ENCODE measurements at places on chromosomes 2 and 18.
A peak's percentile ranks its signal among the peaks of the same experiment; 100 is the strongest.

DNA sequence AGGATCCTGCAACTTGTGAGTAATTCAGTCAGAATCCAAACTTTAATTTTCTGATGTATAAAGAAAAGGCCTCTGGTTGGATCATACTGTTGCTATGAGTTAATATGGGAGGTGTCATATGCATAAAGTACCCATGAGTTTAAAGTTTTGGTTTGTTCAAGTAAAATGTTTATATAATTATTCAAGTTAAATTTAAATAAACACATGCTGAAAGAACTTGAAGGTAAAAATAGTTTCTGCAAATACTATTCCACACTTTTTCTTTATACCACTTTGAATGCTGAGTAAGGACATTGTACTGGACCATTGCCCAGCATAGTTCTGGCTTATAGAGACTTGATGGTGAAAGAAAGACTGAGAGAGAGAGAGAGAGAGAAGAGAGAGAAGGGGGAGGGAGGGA, 30.7 kb downstream of the PKP4 start:
- DNase-seq = no peak

- no peak for DNase-seq
Observed at GRCh38 chr2:13558368-13558767, 841.6 kb downstream of the TRIB2 start.

DNA sequence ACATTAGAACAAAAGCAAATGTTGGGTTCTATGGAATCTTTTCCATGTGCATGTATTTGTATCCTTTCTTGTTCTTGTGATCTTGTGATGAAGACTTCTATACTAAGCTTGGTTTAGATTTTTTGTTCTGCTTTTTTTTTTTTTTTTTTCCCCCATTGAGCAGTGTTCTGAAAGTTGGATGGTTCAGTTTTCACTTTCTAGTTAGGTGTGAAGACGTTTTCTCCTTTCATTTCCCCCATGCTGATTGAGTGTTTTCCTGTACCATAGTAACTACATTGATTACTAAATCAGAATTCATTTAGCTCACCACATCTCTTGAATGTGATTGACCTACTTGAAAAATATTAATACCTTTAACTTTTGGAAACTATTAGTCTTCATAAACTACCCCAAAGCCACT, 34.1 kb downstream of the NOP58 start:
- no peak for DNase-seq

GRCh38 chr2:64515086-64515485, 9.0 kb upstream of the AFTPH start:
- DNase-seq = no peak

DNA sequence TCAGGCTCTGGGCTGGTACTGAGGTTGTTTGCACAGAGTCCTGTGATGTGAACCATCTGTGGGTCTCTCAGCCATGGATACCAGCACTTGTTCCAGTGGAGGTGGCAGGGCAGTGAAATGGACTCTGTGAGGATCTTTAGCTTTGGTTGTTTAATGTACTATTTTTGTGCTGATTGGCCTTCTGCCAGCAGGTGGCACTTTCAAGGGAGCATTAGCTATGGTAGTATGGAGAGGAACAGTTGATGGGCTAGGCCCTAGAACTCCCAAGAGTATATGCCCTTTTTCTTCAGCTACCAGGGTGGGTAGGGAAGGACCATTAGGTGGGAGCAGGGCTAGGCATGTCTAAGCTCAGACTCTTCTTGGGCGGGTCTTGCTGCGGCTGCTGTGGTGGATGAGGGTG, 257.0 kb upstream of the GYPC start:
- no peak for DNase-seq

DNA sequence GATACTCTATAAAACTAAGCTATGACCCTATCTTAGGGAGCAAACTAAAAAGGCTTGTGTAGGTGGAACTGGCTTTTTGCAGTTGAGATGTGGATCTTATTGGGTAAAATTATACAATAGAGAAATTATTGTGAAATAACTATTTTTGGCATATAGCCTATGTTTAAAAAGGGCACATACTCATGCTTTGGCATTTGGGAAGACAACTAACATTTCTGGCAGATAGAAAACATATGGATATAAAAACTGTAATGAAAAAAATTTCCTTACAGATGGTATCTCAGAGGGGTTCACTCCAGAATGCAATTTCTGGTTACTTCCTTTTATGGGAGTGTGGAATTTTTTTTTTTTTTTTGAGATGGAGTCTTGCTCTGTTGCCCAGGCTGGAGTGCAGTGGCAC, 120.1 kb upstream of the CCDC195 start:
- DNase-seq = no peak

- DNase-seq = no peak
Observed at GRCh38 chr2:159526433-159526832, 89.9 kb downstream of the BAZ2B start.

DNA sequence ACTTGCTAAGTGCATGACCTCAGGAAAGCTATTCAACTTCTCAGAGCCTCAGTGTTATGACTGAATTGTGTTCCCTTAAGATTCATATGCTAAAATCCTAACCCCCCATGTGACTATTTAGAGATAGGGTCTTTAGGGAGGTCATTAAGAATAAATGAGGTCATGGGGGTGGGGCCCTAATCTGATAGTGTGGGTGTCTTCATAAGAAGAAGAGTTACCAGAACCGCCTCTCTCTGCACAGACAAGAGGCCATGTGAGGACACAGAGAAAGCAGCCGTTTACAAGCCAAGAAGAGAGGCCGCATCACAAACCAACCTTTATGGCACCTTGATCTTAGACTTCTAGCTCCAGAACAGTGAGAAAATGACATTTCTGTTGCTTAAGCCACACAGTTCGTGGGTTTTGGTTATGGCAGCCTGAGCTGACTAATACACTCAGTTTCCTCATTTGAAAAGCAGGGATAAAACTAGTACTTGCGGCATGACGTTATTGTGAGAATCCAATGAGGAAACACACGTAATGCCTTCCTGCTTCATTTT, 9.9 kb downstream of the SH2D6 start:
- no peak for DNase-seq

GRCh38 chr2:159091381-159091780, 122.9 kb downstream of the TANC1 start:
- no peak for DNase-seq

GRCh38 chr2:2892892-2893291, 484.7 kb downstream of the EIPR1 start:
- DNase-seq = no peak

- DNase-seq = no peak
Observed at GRCh38 chr18:47427923-47428637, 176.6 kb upstream of the SKOR2 start.

DNA sequence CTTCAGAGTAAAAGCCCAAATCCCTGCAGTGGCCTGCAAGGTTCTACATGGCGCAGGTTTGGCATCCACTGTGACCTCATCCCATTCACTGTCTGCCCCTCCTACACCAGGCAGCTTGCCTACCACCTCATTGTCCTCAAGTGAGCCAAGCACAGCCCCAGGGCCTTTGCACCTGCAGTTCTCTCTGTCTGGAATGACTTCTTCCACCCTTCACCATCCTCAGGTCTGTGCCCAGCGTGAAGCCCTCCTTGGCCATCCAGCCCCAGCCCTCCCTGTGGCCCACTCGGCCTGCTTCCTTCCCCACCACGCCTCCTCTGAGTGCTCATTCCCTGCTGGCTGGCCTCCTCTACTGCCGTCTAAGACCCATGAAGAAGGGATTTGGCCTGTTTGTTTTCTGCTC, 32.6 kb upstream of the UBE2F start:
- DNase-seq = no peak

GRCh38 chr2:197286805-197287595, 23.6 kb downstream of the ANKRD44 start:
- DNase-seq = no peak

DNA sequence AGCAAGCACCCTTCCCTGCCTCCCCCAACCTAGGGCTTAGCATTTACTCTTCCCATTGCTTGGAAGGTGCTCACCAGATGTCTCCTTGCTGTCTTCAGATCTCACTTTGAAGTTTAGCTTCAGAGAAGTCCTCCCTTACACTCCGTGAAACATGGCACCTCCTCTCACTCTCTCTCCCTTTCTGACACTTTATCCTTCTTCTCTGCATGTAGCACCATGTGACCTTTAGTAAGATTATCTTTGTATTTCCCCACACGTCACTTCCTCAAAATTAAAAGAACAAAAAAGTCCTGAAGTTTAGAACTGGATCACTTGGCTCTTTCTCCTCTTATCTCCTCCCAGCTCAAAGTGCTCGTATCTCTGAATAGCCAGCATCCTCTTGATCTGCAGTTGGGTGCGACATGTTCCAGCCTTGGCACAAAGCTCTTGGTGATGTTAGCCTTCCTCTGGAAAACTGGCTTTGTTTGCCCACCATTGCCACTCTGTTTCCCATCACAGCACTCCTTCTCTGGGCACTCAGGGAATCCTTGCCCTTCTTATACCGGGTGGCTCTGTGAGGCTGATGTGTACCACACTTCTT, 40.6 kb upstream of the EPAS1 start:
- no peak for DNase-seq

DNA sequence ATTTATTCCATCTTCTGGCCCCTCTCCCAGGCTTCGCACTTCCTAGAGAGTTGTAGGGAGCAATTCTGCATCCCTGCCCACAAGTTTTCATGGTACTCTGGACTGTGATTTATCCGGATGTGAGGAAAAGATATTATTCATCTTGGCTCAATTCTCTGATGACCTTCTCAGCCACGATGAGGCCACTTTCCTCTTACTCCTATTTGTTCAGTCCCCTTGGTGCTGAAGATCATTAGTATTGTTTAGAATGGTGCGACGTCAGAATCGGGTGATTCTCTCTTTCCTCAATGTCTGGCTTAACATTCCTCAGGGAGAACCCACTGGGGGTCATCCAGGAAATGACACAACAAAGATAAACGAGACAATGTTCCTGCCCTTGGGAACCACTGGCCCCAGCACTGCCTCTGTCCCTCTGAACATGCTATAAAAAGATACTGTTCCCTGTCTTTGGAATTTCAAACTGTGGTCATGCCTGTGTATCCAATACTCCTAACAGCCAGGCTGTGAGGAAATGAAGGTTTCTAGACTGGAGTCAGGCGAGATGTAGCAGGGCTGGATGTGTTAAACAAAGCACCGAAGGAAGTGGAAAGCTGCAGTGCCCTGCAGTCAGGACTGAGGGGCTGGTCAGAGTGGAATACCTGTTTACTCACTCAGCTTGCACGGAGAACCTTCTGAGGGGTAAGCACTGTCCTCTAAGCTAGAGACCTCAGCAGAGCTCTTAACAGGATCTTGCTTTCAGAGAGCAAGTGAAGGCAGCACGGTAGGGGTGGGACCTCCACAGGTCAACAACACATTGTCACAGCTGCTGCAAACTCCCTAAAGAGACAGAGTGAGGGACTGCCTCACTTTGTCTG, 12.9 kb upstream of the GLI2 start:
- DNase-seq = no peak

DNA sequence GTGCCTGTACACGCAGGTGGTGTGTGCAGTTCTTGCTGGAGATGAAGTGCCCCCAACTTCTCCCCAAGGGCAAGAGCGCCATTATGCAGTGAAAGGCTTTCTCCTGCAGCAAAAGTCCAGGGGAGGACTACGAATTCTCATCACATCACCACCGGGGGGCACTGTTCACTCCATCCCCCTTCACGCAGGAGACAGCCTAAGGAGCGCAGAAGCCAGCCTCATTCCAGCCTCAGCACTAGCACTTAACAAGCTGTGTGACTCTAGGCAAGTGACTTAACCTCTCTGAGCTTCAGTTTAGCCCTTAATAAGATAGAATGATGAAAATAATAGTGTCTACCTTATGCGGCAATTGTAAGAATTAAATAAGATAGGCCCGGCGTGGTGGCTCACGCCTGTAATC, 32.3 kb downstream of the DNMT3A start:
- peak; percentile 81 for DNase-seq

GRCh38 chr2:175855236-175855635, 146.8 kb downstream of the LNPK start:
- DNase-seq = no peak

DNA sequence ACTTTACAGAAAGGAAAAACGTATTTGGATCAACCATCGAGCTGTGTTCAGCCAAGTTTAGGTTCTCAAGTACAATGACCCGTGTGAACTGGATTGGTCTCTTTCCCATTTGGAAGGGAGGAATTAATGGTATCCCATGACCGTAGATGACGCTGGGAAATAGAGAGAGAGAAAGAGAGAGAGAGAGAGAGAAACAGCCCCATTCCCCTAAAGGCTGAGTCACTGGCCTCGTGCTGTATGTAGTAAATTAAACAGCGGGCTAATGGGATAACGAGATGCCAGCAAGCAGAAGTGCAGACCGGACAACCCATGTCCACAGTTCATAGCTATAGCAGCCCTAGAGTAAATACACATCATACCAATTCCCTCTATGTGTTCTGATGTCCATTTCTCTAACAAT, 99.6 kb downstream of the BCL11A start:
- DNase-seq = no peak

- no peak for DNase-seq
Observed at GRCh38 chr2:13335862-13336535, 619.3 kb downstream of the TRIB2 start.

DNA sequence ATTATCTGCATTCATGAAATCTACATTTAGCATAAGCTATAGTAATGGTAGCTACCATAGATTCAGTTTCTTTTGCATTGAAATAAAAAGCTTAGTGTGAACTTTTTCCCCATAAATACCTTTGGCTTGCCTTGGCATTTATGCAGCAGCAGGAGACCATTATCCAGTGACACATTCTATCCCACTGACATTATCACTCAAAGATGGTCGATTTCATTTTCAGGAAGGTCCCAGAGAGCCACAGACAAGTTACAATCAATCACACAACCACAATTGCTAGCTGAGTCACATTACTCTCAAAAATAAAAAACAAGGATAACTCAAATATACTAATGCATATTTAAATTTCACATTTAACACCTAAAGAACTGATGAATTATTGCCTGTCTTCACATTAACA, 512.7 kb upstream of the CDH2 start:
- no peak for DNase-seq

DNA sequence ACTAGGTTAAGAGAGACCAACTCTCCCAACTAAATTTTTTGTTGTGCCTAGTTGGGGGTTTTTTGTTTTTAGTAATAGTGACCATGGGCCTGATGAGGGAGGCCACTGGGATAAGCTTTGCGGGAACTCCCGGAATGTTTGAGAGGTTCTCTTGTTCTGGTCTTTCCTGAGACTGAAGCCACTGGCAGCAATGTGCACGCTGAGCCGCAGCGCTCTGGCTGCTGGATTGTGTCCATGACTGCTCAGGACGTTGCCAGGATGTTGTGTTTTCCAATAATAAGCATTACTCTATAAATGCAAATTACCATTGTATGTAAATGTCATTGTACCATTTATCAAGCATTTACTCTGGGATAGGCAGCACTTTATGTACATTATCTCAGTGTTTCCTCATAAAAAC, 126.1 kb downstream of the GALNT1 start:
- DNase-seq = no peak

- no peak for DNase-seq
Observed at GRCh38 chr2:38214209-38214717, 138.3 kb upstream of the CYP1B1 start.

GRCh38 chr2:237378650-237379049, 35.3 kb downstream of the COL6A3 start:
- no peak for DNase-seq

DNA sequence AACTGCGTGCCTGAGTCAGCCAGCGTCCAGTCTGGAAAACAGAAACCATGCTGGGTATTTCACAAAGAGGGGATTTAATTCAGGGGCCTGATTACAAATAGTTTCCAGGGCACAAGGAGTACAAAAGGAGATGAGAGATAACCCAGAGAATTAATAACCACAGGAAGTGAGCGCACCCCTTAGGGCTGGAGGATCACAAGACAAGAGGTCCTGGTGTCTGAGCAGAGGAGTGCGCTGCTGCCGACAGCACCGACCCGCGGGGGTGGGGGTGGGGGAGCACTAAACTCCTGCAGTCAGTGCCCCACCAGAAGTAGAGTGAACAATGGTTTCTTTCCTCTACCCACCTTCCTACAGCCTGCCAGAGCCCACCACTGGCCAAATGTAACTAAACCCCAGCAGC, 20.8 kb upstream of the MAL start:
- no peak for DNase-seq

All from activated CD8-positive, alpha-beta memory T cell treated with anti-CD3 and anti-CD28 coated beads, Interleukin-2, amount 50 U/mL, for 48 hours (primary cell).